ENCODE measurements at places on chromosomes 2 and 18. TPM values are rescaled to one million over a fixed set of nuclear protein-coding genes. Genes with fewer than 3 reads are reported as not detected.

Gene LYG2
- total RNA-seq = 0.72 TPM

Gene PROM2
- 0.15 TPM for total RNA-seq

Gene OR6B2
- total RNA-seq = not detected

Gene REG3G
- 1.1 TPM for total RNA-seq

Gene QPCT
- 5.9 TPM for total RNA-seq

Gene E2F6
- 26.4 TPM for total RNA-seq
